ENCODE measurements at places on chromosomes 5 and 9.
A peak's percentile ranks its signal among the peaks of the same experiment; 100 is the strongest.

- peak; percentile 64 for DNase-seq
Measured at GRCh38 chr9:98315551-98316060, 60.2 kb upstream of the TBC1D2 start.

DNA sequence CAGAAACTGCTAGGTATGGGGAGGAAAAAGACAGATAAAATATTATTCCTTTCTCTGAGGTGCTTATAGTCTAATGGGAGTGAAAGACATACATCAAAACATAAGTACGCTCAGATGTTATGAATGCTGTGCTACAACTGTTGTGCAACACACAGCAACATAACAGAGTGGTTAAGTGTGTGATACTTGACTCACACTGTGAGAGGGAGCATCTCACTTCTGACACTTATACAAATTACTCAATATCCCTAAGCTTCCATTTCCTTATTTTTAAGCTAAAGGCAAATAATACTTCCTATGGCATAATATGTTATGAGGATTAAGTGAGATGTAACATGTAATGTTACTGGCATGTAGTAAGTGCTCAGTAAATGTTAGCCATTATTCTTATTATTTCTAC, 110.6 kb upstream of the FER start:
- DNase-seq: no peak

DNA sequence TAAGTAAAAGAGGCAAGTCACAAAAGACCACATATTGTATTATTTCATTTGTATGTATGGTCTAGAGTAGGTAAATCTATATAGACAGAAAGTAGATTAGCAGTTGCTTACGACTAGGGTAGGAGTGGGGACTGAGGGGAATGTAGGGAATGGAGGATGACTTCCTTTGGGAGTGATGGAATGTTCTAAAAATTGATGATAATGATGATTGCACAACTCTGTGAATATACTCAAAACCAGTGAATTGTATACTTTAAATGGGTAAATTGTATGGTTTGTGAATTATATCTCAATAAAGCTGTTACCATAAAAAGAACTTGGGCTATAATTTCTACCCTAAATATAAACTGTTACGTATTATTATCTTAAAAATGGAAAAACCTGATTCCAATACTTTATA, 35.0 kb downstream of the ADAMTS6 start:
- no peak for DNase-seq

GRCh38 chr5:113495422-113495841, 7.2 kb upstream of the MCC start:
- peak; percentile 18 for DNase-seq

GRCh38 chr5:127425037-127425436, 92.4 kb upstream of the PRRC1 start:
- DNase-seq: no peak

GRCh38 chr5:131774652-131775367, 22.0 kb downstream of the FNIP1 start:
- DNase-seq: no peak

- DNase-seq: no peak
Measured at GRCh38 chr9:72622186-72622585, 100.8 kb downstream of the TMC1 start.

DNA sequence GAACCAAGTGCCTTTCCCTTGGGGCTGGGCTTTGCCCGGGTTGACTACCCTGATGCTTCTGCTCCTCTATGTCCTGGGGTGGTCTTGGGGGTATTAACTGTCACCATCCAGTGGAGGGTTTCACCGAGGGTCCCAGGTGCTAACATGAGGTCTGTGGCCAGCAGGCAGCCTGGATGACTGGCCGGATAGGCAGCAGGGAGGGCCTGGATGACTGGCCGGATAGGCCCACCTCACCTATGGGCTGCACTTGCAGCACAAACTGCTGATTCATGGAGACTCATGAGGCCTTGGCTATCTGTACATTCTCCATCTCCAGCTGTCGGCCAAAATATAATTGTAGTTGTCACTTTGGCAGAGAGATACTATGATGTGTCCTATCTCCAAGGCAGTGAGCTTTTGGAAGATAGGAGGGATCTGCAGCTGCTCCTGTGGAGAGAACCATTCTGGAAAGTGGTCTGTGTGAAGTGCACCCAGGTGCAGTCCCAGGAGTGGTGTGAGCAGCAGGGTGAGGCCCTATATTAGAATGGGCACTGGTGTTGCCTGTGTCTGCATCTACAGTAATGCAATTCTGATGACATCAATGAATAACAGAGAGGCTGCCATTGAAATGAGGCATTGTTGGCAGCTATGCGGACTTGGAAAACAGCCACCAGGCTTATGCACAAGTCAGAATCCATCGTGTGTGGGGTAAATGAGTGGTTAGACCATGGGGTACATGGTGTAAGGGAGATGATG, 26.3 kb upstream of the CDKN2AIPNL start:
- no peak for DNase-seq

DNA sequence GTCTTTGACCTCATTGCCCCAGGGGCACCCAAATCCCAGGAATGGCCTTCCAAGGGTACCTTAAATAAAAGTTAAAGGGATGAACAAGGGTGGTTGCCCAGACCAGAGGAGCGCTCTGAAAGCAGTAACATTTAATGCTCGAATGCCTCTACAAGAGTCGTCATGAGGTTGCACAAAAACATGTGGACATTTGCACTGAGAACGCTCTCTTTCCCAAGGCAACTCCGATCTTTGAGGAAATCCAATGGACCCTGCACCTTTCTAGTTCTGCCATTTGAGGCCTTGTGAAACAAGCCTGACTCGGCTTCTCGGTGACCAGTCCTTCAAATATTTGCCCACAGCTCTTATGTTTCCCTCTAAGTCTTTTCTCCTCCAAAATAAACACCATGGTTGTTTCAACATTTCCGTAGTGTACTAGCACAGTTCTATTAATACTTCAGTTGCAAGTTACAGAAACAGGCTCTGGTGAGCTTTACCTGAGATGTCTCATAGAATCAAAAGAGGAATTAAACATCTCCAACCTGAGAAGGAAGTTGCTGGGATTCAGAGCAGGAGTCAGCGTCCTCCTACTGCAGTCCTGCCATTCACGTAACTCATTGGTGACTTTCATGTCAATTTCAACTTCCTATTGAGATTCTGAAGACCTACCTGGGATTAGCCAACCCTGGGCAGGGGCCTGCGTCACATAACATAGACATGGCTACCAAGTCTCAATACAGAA, 168.8 kb upstream of the RAI14 start:
- no peak for DNase-seq

DNA sequence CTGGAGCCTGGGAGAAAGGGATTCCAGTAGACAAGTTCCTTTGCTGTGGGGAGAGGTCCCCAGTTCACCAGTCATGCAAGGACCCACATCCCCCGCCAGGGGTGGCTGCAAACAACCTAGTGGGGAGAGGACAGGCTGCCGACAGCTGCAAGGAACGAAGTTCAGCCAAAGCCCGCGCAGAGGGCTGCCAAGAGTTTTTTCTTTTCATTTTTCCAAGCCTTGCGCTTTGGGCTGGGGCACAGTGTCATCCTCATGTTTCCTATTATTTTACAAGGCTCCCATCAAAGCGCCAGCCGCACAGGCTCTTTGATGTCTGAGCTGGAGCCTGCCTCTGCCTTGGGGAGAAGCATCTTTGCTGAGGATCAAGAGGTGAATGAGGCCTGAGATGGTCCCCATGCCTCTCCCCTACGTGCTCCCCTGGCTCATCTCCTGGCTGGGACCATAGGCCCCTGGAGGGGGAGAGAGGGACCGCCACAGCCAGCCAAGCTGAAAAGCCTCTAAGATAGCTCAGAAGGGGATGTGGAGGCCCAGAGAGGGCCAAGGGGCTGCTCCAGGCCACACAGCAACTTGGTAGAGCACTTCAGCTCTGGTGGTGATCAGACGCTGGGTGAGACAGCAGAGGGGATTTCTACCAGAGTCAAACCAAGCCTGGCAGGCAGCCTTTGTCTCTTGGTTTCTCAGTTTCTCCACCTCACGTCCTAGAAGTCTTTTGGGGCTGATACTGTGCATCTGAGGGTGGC, 50.4 kb upstream of the SYNPO start:
- DNase-seq: no peak

- no peak for DNase-seq
Measured at GRCh38 chr5:116646611-116647289, 72.1 kb upstream of the SEMA6A start.

- no peak for DNase-seq
Measured at GRCh38 chr5:167969998-167970397, 321.4 kb upstream of the WWC1 start.

GRCh38 chr9:6873857-6874256, 116.1 kb downstream of the KDM4C start:
- DNase-seq: no peak

DNA sequence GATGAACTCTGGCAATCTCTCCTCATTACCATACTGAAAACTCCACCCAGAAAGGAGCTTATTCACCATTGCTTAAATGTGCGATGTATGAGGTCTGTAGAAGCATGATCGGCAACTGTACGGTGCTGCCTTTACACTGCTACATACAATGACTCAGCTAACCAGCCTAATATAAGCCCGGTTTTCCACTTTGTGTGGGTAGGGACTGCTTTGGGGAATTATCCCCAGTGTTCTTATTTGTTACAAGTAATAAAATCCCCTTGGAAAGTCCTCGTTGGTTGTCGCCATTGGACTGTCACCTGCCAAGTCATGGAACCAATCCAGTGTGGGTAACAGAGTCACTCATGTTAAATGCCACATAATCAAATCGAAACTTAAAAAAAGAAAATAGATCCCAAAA, 23.5 kb upstream of the TENT2 start:
- DNase-seq: no peak

- DNase-seq: peak; percentile 66
Measured at GRCh38 chr5:36240779-36241630, 720 bp downstream of the NADK2 start.

DNA sequence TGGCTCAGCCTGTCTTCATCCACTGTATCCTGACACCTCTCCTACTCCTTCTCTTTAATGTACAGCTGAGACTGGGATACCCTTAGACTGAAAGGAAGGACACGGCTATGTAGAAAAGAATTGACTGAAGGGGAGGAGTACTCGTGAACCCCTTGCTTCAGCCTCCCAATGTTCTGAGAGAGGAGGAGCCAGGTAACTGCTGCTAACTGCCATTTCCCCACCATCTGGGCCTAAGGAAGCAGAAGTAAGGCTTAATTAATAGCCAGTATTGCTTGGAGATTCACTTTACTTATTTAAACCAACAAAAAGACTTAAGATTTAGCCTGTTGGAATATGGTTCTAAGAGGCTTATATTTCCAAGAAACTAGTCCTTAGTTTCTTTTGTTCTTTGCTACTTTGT, 18.8 kb upstream of the RGS3 start:
- DNase-seq: no peak

- DNase-seq: peak; percentile 42
Measured at GRCh38 chr9:69976152-69976551, 67.5 kb upstream of the MAMDC2 start.

GRCh38 chr9:15498246-15498995, 12.3 kb downstream of the PSIP1 start:
- DNase-seq: no peak

GRCh38 chr5:44885903-44886302, 77.2 kb downstream of the MRPS30 start:
- peak; percentile 22 for DNase-seq

DNA sequence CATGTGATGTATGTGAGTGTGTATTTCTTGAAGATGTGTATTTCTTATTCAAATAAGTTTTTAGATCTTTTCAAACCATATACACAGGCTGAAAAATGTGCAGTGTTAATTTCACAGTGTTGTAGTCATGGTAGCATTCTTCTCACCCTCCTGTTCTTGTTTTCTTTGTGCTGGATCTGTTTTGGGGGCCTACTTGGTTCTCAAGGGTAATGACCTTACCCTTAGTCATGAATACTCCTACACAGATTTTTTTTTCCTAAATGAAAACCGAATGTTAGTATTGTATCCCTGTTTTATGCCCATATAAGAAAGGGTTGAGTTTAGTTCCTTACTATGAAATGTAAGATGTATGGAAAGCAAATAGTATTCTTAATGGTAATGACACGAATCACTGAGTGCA, 88.0 kb downstream of the SLC44A1 start:
- DNase-seq: no peak

DNA sequence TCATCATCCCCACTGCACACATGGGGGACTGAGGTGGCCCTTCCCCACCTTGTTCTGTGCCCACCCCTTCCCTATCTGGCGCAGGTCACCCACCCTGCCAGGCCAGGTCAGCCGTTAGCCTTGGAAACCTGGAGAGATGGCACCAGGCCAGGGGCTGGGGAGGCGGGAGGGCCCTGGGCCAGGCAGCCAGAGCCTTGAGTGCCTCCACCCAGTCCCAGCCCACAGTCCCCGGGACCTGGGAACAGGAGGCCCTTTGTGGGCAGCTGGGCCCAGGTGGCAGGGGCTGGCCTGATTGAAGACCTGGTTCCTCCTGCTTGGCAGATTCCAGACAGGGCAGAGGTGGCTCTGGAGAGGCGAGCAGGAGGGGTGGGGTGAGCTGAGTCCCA, 70.6 kb downstream of the LRSAM1 start:
- no peak for DNase-seq

- no peak for DNase-seq
Measured at GRCh38 chr5:134409321-134409720, 2.4 kb downstream of the CDKN2AIPNL start.

DNA sequence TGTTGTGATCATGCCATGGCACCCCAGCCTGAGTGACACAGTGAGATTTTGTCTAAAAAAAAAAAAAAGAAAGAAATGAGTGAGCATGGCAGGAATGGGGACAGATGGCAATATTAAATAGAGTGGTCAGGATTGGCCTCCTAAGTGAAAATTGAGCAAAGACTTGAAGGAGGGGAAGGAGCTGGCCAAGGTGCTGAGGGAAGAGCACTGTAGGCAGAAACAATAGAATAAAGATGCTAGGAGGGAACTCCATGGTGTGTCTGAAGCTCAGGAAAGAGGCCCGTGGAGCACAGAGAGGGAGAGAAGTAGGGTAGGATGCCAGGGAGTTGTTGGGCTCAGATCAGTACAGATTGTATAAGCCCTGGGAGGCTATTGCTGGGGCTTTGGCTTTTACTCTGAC, 64.4 kb upstream of the PCAT7 start:
- no peak for DNase-seq

DNA sequence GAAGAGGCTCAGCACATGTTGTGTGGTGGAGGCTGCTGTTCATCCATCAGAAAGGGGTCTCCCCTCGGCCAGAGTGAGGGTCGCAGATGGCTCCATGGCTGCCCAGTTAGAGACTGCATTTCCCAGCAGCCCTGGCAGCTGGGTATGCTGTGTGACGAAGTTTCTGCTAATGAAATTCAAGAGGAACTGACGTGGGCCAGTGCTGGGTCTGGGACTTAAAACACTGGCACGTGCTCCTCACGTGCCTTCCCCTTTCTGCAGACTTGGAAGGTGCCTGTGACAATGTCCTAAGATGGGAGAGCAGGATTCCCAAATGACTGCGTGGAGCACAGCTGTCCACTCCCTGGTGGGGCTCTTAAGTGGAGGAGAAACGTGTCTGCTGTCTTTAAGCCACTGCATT, 114.5 kb upstream of the RAPGEF1 start:
- no peak for DNase-seq

GRCh38 chr9:82934949-82935348, 128.0 kb downstream of the RASEF start:
- DNase-seq: peak; percentile 4

DNA sequence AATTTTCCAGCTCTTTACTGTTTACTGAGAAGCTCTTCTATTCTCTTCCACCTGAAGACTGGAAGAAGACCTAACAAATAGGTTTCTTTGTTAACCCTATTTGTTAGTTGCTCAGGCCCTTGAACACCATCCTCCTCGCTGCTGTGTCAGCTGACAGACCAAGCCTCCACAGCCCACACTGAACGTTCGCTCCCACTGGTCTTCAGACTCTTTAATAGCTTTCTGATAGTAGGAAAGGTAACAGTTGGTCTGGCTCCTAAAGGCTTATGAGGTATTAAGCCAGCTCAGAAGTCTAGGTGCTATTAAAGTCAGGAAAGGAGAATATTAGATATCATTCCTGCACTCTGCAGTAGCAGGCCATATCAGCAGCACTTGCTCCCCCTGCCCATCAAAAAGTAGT, 23.3 kb upstream of the F2R start:
- DNase-seq: no peak
